HEK293T (cell line): ENCODE measurements at places on chromosomes 5 and 9.

- no peak for DNase-seq
Observed at GRCh38 chr5:135242866-135243555, 156.0 kb downstream of the MACROH2A1 start.

GRCh38 chr9:133463864-133464615, 4.3 kb downstream of the CACFD1 start:
- no peak for DNase-seq

- no peak for DNase-seq
Observed at GRCh38 chr9:109122726-109123621, 3.2 kb upstream of the TMEM245 start.

DNA sequence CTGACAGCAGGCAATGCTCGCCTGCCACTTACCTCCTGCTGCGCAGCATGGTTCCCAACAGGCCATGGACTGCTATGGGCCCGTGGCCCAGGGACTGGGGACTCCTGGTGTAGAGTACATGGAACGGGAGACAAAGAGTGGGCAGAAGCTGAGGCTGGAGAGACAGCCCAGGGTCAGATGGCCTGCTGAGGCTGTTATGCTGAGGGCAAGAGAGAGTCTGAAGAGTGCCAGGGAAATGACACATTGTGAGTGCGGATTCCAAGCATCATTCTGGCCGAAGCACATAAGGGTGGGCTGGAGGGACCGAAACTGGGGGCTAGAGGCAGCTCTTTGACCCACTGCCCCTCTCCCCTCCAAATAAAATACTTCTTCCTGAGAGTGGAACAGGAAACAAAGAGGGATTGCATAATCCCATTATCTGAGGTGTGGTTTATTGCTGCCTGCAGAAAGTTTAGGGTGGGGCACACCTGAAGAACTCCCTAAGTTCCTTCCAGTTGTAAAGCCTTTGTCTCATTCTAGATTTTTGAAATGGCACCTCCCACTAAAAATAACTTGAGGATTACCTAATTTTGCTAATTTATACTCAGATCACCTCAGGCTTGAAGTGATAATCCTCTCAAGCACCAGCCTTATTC, 158.1 kb downstream of the ATP10B start:
- no peak for DNase-seq

- no peak for DNase-seq
Observed at GRCh38 chr5:112696786-112697185, 40.9 kb upstream of the APC start.

GRCh38 chr9:122347348-122348287, 23.2 kb upstream of the PTGS1 start:
- no peak for DNase-seq

GRCh38 chr9:94937214-94937903, 210.9 kb downstream of the AOPEP start:
- DNase-seq: no peak
